ENCODE measurements at places on chromosomes 3 and 15.

DNA sequence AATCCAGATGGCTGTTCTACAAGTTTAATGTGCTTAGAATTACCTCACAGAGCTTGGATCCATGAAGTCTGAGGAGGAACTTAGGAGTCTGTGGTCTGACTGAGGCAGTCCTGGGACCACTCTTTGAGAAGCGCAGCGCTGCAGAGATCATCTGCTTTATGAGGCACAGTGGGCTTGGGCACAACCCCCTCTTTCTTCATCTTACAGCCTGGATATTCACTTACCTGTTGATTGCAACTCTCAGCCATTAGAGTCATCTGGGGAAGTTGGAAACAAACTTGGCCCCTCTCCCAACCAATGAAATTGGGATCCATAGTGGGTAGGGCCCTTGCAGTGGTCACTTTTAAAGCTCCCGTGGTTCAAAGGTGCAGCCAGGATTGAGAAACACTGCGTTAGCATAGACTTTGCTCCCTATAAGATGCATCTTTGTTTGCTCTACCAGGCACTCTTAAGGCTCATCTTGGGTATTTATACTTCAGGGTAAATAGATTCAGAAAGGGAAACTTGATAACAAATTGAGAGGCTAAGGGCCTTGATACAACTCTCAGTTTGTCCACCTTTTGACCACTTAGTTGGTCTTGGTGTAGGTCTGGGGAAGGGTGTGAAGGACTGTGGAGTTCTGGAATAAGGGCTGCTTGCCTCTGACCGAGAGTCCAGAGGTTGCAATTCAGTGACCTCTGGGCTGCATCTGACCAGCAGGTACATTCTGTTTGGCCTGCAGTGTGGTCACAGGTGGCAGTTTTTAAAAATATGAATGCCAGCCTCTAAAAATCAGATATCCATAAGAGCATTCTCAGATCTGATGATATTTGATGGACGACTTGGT, 22.8 kb downstream of the FEM1B start:
- no peak for DNase-seq

- DNase-seq, result no peak
Measured at GRCh38 chr3:50295553-50296431, 3.4 kb downstream of the HYAL3 start.

- no peak for DNase-seq
Measured at GRCh38 chr3:10926811-10927521, 65.6 kb upstream of the SLC6A1 start.

DNA sequence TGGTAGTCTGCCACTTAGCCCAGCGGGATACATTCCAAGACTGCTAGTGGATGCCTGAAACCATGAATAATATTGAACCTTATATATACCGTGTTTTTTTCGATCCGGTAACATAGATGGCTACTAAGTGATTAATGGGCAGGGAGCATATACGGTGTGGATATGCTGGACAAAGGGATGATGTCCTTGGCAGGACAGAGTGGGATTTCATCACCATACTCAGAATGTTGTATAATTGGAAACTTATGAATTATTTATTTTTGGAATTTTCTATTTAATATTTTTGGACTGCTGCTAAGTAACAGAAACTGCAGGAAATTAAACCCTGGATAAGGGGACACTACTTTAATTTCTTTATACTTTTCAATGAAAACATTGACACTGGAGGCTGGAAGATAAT, 53.2 kb downstream of the ASTE1 start:
- no peak for DNase-seq

DNA sequence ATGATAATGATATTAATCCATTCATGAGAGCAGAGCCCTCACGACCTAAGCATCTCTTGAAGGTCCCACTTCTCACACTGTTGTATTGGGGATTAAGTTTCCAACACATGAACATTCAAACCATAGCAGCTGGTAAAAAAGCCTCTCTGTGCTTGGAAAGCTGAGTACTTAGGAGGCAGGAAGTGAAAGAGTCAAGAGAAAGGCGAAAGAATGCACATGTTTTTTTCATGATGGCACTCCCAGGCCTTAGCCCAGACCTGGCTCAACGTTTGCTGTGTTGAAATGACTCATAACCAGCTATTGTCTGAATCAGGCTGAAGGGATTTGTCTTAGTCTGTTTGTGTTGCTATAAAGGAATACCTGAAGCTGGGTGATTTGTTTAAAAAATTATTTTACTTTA, 84.4 kb upstream of the RGMA start:
- DNase-seq, result peak; percentile 87

GRCh38 chr3:156478891-156479290, 76.0 kb downstream of the SSR3 start:
- no peak for DNase-seq

DNA sequence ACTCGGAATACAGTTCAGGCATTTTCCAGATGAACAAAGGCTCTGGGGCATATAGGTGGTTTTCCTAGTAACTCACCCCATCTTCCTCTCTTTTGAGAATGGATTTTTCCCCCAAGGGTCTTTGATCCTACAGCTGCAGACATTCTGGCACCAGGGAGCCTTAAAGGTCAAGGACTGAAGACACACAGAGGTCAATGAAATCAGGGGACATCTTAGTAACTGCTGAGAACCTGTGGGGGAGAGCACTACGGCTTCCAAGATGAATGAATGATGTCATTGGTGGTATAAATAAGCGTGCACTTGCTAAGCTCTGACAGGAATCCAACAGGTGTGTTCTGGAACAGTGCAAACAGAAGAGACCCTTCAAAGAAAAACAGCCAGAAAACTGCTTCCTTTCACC, 36.3 kb downstream of the TMEM212 start:
- DNase-seq, result no peak

DNA sequence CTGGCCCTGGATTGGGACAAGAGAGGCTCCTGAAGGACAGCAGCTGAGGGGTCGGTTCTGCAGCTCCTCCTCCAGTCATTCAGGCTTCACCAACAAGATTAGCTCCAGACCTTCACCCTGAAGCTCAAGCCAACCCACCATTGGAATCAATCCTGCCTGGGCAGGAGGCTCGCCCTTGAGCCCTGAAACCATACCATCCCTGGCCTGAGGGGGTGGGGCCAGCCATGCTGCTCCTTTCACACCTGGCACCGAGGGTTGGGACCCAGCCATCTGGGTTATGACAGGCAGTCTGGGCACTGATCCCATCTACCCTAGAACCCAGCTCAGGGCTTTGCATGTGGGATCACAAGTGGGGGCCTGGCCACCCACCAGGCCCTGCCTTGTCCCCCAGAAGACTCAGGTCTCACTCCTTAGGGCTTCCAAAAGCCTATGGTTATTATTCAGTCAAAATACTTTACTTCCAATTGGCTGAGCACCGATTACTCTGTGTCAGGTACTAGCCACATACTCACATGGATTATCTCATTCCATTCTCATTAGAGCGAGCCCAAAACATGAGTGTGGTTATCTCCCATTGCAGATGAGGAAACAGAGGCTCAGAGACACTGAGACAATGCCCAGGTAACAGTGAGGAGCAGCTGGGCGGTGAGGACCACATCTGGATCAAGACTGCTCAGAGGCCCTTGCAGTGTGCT, 3.1 kb downstream of the ABHD14B start:
- DNase-seq, result no peak

DNA sequence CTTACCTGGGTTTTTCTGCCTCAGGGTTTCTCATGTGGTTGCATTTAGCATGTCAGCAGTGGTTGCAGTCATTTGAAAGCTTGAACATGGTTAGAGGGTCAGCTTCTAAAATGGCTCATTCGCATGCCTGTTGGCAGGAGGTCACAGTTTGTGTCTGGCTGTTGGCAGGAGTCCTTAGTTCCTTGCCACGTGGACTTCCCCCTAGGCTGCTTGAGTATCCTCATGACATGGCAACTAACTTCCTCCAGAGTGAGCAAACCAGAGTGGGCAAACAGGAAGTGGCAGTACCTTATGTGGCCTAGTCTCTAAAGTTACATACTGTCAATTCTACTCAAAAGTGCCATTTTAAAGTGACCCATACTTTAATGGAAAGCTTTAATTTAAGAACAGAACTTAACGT, 3.4 kb upstream of the UNC13C start:
- DNase-seq, result no peak

DNA sequence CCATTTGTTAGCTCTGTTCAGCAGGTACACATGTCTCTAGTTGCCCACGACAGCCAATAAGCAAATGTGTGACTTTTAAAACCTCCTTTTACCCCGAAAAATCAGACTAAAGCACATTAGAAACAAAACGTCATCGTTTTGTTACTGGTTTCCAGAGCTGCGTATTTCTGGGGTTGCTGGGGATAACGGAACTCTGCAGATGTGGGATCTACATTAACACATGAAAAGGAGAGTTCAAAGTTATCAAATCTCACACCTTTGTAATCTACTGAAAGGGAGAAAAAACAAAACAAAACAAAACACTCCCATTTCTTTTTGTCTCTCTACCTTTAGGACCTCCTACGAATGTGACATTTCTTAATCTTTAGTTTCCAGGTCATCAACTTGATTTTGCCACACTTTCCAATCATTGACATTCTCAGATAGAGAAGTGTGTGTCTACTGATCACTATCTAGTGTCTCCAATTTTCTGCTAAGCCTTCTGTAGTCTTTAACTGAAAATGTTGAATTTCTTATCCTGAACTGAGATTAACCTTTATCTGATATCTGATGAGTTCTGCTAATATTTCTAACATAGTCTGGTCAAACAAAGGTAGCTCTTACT, 93.0 kb upstream of the TSPAN3 start:
- DNase-seq, result no peak

GRCh38 chr3:18075799-18076198, 333.4 kb upstream of the TBC1D5 start:
- DNase-seq, result peak; percentile 5

DNA sequence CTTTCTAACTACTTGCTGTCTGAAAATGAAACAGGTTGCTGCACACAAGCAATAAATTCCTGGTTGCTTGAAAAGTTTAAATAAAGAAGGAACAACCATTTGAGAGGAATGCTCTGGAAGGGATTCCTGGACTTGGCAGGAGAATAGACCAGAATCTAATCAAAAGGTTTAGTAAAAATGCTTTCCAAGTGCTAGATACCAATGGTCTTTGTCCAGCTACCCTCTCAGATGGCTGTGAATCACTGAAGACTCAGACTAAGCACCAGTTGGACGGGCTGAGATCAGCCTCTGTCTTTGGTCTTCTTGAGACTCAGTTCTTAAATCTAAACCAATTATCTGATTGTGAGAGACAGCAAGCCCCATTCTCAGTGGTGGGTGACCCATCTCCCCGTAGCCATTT, 27.7 kb upstream of the LPP start:
- peak; percentile 30 for DNase-seq

GRCh38 chr3:52469001-52469400, 13.6 kb downstream of the NISCH start:
- DNase-seq, result no peak

GRCh38 chr3:16028604-16029003, 145.9 kb upstream of the GALNT15 start:
- DNase-seq, result peak; percentile 91

DNA sequence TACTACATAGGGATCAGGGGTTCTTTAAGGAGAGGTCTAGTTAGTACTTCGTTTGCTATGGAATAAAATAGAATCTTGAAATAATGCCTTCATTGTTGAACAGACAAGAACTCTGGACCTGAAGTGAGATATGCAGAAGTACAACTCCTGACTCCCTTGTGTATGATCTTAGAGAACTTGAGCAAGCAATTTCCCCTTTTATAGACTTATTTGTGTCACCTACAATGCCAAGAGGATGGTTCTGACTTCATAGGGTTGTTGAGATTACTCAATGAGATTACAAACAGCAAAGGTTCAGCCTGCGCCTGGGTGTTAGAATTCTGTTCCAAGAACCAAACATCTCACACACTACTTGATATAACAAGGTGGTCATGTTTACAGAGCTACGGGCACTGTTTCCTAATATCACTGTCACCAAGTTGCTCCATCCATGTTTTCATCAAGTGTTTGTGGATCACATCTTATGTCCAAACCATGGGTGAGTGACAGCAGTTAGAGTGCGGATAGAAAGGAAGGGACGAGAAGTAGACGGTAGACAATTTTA, 76.7 kb upstream of the ADAMTS9 start:
- no peak for DNase-seq

GRCh38 chr15:75828429-75828828, 14.8 kb upstream of the UBE2Q2 start:
- DNase-seq, result no peak

DNA sequence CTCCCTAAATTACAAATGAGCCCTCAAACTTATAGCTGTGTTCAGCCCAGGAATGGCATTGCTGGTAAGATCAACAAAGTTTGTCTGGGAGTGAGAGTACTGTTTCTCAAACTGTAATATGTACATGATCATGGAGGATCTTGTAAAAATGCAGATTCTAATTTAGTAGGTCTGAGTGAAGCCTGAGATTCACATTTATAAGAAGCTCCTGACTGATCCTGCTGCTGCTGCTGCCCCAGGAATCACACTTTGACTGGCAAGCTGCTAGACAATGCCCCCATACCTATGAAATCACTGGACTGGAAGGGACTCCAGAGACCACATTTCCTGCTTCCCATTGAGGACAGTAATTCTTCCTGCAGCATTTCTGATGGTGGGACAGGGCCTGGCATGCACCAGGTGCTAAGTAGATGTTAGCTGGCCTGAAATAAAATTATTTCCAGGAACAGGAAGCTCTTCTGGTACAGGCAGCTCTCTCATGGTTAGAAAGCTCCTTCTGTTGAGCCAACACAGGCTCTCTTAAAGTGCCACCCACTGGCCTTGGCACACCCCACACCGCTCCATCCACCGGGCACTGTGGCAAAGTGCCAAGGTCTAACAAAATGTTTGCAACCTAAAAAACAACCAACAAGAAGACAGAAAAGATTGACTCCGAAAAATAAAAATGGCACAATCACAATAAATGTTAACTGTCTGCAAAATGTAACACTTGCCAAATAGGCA, 36.7 kb upstream of the ZNF710 start:
- DNase-seq, result no peak

DNA sequence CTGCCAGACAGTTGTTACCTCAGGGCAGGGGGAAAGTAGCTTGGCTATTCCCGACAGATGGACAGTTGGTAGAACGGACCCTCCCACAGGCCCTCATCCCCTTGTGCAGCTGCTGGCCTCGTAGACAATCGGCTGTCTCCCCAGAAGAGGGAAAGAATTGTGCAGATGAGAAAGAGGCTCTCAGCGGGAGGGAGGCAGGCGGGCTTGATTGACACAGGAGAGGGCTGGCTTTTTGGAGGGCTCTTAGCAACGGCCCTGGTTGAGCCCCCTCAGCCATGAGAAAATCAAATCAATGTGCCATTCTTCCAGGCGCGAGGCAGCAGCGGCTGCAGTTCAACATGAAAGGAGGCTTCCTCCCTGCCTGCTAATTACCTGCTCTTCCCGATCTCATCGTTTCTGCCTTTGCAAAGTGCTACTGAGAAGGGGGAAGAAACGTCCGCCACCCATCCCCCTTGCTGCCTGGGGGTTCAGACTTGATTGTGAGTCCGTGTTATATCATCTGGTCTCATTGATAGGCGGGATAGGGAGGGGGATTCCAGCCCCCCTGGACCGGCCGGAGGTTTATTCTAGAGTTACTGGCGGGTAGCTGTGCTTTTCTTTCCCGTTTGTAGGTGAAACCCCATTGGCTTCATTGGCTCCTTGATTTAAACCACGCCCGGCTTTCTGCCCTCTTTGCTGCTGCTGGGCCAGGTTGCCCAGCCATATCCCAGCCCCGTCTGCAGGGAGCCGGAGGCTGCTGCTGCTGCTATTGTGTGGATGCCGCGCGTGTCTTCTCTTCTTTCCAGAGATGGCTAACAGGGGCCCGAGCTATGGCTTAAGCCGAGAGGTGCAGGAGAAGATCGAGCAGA, at the start of gene TAGLN3:
Gene TAGLN3 (plus strand): TSS at position 287 of the 848 bp plus-strand sequence. CDS start 501 bp downstream, at position 788.
- DNase-seq, result no peak
